Upper lobe of left lung (tissue), 6 donors: ENCODE measurements at places on chromosomes 7 and 10.

GRCh38 chr7:71682841-71683781, 551.2 kb downstream of the GALNT17 start:
- no peak for DNase-seq

DNA sequence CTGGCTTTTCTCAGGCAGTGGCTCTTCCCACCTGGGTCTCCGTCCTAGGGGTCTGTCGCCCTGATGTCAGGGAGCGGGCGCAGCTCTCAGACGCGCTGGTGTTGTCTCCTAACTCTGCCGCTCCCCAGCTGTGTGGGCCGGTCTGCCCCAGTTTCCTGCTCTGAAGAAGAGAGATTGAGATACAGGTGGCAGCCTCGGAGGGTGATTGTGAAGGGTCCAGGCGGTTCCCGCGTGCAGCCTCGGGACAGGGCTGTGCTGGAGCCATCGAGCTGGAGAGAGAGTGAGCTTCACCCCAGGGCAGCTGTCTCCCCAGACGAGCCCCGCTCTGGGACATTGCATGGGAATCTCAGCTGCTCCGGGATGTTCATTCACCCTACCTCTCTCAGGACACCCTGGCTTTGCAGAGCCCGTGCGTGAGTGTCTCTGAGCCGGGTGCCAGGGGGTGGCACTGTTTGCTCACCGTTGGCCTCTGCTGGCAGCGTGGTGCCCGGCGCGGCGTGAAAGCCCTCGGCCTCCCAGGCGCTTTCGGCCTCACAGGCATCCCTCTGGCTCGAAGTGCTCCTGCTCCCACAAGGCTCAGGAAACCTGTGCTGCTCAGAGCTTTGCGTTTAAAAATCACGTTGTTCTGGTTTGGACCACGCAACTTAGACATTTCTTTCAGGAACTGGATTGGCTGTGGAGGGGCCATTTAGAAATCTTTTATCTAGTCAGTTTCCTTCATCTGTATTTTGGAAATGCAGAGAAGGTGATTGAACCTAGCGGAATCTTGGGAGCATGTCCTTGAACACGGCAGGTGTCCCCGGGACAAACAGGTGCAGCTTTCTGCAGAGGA, 33.8 kb upstream of the ZFAND2A start:
- DNase-seq: peak; percentile 83

DNA sequence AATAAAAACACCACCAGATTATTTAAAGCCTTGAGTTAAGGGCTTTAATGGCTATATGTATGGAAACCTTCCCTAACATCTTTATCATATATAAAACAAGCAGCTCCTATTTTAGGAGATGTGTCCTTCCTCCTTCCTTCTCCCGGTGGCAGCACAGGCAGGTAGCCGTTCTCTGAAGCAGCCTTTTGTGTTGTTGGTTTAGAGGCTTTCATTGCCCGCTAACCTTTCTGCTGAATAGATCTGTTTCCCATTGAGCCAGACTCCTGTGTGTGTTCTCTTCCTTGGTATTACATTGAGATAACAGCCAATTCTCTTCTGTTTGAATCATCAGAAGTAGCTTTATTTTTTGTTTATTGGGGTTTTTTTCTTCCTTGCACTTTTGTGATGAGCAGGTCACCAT, 131.3 kb downstream of the CACNB2 start:
- no peak for DNase-seq

DNA sequence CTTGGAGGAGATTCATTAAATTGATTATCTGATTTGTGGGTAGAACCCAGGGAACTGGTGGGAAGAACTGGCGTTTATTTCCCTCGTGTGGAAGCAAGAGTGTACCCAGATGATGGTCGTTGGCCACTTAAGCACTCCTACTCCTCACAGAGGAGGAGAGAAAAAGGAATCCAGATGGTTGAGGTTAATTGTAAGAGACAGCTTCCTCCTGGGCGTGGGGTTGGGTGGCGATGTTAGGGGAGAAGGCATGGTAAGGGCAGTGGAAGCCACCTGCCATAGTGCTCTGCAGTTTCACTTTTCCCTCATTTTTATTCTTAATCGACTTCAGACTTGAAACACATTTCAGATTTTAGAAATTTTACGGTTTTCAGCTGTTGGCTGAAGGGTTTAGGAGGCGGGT, 104.1 kb downstream of the DOCK1 start:
- DNase-seq: no peak

DNA sequence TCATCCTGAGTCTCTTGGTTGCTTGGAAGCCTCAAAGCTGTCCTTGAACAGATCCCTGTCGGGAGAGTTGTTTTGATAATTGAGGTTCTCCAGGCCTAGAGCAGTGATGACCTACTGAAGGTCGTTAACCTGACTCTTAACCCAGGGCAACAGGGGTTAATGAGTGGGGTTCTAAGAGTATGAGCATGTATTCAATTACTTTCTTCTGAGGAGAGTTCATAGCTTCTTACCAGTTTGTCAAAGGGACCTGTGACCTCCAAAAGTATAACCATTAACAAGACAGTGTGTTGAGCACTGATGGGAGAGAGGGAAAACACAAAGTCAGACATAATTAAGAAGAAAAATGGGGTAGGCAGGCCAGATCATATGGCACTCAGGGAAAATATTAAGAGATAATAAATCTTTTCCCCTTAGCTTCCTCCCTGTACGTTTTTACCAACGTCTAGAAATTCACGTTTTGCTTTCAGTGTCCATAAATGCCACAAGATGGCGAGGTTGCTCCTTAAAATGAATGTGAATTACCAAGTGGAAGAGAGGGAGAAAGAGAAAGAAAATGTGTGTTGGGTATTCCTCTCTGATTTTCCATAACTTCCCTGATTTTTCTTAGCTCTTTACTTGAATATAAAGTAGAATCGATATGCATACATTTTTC, 97.6 kb downstream of the SUGCT start:
- DNase-seq: no peak

GRCh38 chr10:52956861-52957260, 184.3 kb upstream of the MBL2 start:
- DNase-seq: no peak

- no peak for DNase-seq
Observed at GRCh38 chr7:3432911-3433310, 131.9 kb downstream of the SDK1 start.

DNA sequence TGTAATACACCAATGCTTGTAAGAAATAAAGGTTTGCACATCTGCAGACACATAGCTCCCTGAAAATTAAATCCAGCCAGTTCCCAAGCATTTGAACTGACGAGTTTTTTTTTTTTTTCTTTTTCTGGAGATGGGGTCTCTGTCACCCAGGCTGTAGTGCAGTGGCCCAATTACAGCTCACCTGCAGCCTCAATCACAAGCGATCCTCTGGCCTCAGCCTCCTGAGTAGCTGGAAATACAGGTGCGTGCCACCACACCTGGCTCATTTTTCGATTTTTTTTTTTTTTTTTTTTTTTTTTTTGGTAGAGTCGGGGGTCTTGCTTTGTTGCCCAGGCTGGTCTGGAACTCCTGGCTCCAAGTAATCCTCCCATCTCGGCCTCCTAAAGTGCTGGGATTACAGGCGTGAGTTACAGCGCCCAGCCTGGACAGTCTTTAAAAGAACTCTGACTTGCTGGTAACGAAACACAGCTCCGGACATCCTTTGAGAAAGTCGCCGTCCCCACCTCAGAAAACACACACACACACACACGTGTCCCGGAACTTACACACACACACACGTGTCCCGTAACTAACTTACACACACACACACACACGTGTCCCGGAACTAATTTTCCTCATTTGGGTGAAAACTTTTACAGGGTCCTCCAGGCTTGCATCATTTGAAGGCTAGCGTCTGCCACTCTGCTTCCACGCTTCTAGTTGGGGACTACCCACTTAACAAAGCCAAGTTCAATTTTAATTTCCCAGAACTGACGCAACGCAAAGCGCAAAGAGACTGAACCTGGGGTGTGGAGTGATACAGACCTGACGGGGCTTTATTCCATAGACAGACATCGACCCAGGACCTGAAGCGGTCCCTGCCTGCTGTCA, 18.6 kb downstream of the OCM2 start:
- DNase-seq: no peak

DNA sequence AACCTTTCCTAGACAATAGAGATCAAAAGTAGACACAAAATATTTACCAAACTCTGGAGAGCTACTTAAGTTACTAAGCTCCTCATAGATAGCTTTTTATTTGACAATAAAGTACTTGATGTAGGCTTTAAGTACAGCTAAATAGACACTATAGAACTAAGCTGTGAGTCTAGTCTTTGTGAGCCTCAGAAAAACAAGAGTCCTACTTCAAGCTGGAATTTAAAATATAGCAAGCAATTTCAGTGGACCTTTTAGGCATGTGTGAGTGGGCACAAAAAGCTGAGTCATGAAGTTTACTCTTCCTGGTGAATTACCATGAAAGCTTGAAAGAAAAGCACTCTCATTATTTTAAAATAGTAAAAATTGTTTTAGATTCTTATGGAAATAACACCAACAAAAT, 76.1 kb downstream of the ADD3 start:
- DNase-seq: no peak

DNA sequence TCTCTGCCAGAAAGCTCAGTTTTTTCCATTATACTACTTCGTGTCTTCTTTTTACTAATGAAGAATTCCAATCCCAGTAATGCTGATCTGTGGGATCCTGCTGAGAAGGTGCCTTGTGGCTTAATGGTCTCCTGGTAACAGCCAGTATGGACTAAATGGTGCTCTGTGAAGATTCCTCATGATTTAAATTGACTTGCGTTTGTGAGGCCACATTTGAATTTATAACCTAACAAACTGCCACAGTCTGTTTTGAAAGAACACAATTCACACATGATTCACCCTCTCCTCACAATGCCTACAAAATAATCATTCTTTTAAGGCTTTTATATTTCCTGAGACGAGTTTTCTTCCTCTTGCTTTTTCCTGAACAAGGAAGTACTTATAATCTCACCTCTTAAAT, 140.0 kb downstream of the MBL2 start:
- DNase-seq: no peak

DNA sequence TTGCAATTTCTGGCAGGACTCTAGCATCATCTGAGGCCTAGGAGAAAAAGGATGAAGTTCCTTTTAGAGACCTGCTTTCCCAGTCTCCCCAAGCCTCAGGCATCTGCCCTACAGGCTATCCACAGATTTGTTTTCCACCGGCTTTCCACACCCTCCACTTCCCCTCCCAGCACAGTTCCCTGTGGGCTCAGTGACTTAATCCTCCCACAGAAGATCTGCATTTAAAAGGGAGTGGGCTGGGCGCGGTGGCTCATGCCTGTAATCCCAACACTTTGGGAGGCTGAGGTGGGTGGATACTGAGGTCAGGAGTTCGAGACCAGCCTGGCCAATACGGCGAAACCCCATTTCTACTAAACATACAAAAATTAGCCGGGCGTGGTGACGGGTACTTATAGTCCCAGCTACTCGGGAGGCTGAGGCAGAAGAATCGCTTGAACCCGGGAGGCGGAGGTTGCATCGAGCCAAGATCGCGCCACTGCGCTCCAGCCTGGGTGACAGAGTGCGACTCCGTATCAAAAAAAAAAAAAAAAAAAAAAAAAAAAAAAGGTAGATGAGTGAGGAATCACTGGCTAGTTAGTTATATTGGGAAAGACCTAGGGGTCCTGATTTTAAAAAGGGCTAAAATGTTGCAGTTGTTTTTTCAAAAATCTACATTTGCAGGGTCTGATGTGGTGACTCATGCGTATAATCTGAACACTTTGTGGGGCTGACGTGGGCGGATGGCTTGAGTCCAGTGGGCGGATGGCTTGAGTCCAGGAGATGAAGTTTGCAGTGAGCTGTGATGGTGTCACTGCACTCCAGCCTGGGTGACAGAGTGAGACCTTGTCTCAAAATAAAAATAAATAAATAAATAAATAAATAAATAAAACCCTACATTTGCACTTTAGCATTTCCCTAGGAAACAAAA, 119.5 kb downstream of the BAMBI start:
- DNase-seq: no peak

DNA sequence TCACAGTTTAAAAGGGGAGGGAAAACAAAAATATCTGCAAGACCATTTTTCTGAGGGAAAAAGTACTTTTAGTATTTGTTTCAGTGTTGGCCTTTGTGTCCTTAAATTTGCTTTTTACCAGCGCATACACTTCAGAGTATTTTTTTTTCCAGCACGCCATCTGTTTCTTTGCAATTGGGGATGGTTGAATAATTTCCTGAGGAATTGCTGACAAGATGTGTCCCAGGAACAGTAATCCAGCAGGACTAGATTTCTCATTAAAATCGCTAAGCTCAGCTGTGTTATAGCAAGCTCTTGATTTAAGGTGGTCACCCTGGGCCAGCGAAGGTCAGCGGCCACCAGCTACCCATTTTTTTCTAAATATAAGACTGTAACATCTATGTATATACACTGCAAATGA, 156.9 kb upstream of the RHOBTB1 start:
- DNase-seq: no peak

DNA sequence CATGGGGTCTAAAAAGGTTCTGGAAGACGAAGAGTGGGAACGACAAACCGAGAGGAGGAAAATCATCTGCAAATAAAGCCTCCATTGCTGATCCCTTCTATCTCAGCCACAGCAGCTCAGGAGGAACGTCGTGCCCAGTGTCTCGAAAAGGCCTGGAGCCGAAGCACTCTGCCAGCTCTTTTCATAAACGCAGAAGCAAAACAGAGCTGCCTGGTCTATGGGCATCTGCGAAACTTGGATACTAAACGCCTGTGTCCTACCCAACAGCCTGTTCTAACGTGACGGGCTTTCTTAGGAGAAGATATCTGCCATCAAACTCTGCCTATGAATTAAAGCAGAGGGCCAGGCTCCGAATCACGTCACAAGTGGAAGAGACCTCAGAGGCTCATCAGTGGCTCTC, 68.7 kb downstream of the GNA12 start:
- DNase-seq: no peak

- DNase-seq: no peak
Observed at GRCh38 chr7:135263321-135263970, 29.8 kb downstream of the STRA8 start.

- DNase-seq: peak; percentile 77
Observed at GRCh38 chr10:71746344-71747037, 26.8 kb downstream of the VSIR start.

GRCh38 chr10:29804025-29804852, 169.5 kb upstream of the SVIL start:
- no peak for DNase-seq

GRCh38 chr7:97973206-97973658, 16.8 kb downstream of the OCM2 start:
- no peak for DNase-seq
